ENCODE measurements at places on chromosomes 2 and 18. TPM values are rescaled to one million over a fixed set of nuclear protein-coding genes. Genes with fewer than 3 reads are reported as not detected.
A peak's percentile ranks its signal among the peaks of the same experiment; 100 is the strongest.

GRCh38 chr2:118865106-118865505, 17.7 kb upstream of the EN1 start:
- DNase-seq = peak; percentile 42

- peak; percentile 49 for DNase-seq
Measured at GRCh38 chr2:64910972-64911433, 78.2 kb upstream of the SLC1A4 start.

- no peak for DNase-seq
Measured at GRCh38 chr2:8918412-8918811, 81.0 kb upstream of the KIDINS220 start.

DNA sequence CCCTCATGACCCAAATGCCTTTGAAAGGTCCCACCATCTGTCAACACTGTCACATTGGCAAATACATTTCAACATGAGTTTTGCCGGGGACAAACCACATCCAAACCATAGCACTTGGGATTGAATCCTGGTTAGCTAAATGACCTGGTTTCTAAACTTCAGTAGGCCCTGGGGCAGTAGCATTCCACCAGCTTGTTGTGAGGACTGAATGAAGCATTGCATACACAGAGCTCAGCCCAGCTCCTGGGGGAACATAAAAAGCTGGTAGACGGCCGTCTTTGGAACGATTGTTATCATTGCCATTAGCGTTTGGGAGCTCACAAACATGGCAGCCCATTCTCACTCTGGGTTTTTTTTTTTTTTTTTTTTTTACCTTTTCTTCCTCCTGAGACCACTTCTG, 57.5 kb upstream of the CXCR4 start:
- DNase-seq = no peak

Gene CKAP2L
- 24.5 TPM for total RNA-seq
